Activated CD8-positive, alpha-beta memory T cell treated with anti-CD3 and anti-CD28 coated beads for 48 hours (primary cell): ENCODE measurements at places on chromosomes 5 and 9.

DNA sequence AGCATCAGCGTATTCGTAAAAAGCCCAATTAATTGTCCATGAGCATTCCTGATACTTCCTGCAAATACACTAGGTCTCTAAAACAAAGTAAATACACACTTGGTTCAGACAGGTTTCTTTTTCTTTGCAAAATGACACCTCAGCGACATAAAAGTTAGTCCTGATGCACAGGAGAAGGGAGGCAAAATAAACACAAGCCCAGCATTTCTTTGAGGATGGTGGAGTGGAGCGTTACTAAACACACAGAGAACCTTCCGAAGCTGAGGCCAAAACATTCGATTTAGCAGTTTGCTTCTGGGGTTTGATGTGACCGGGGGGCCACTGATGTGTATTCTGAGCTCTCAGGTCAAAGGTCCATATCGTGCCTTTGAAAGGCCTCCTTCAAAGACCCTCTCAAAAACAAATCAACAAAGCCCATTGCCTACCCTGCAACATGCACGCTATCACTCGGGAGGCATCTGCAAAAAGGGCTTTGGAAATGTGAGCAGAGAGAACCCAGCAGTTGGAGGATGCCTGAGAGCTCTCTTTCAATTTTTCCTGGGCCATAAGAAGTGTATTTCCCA is 268.4 kb upstream of the PANK3 start:
- DNase-seq, result no peak

DNA sequence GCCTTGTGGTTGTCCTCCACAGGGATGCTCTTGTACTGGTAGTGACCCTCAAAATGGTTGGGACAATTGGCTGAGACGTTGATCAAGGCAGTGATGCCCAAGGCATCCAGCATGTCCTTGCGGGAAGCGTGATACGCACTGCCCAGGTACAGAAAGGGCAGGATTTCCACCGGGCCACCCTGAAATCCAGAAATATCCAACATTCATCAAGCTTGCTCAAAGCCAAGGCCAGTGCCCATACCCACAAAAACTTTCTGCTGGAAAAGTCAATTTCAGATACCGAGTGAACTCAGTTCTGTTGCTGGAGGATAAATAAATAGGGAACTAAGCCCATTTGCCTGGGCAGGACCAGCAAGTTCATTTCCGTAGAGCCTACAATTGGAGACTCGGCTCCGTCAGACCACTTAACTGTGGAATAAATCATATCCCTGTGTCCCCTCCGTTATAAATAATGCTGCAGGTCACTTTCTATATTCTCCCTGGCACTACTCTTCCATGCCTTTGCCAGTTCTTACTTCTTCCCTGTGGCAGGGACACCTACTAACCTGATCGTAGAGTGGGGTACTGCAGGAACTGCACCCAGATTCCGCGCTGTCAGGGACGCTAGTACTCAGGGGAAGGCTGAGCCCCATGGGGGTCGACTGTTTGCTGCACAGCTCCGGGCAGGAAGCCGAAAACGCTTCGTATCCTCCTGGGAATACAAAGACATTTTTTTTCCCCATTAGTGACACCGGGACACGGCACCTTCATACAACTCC is 1.2 kb downstream of the DUSP1 start:
- no peak for DNase-seq

- DNase-seq, result no peak
Observed at GRCh38 chr5:136135536-136135935, 2.9 kb downstream of the SMAD5 start.

DNA sequence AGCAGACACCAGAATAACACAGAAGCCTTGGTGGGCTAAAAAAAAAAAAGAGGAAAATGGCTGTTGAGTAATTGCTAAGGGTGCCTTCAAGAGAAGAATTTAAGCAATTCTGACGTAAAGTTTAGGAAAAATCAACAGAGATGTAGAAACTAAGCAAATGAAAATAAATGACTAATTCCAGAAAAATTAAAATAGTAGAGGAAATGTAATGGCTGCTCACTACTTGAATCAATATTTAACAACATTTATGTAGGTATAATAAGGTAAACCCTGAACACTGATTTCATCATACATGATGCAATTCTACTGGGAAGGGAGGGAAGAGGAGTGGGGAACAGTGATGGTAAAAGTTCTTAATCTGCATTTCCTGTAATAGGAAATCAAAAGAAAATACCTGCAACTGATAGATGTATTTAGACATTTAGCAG is 41.4 kb downstream of the PUM3 start:
- no peak for DNase-seq

DNA sequence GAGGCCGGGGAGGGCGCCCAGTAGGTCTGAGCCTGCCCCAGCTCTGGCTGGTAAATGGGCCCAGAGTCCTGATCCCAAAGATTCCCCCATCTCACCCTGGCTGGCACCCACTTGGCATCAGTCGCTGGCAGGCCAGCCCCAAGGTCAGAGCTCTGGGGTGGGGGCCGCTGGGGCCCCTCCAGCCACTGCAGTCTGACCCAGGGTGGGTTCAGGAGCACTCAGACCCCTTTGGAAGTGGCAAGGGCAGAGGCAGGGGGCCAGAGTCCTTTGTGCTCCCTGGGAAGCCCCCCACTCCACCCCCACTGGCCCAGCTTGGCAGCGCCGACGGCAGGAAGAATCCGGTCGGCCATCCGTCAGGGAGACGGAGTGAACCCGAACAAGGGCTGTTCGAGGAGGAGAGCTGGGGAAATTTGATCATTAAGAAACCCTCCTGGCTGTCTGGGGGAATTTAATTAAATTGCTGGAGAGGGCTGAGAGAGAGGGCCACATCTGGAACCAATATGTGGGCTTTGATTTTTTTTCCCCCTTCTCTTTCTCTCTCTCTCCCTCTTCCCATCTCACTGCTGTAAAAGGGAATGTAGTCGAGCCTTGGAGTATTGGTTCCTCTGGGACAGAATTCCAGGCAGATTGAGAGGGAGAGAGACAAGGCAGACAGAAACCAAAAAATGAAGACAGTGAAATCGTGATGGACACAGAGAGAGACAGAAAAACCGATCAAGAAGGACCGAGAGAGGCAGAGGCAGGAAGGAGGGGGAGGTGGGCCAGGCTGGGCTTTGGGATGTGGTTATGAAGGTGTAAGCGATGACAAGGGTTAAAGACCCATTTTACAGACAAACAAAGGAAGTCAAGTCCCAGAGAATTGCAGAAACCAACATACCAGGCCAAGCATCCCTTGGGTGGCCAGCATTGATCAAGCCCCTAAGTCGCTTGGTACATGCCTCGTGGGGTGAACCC is 8.1 kb upstream of the ASB6 start:
- DNase-seq, result no peak

DNA sequence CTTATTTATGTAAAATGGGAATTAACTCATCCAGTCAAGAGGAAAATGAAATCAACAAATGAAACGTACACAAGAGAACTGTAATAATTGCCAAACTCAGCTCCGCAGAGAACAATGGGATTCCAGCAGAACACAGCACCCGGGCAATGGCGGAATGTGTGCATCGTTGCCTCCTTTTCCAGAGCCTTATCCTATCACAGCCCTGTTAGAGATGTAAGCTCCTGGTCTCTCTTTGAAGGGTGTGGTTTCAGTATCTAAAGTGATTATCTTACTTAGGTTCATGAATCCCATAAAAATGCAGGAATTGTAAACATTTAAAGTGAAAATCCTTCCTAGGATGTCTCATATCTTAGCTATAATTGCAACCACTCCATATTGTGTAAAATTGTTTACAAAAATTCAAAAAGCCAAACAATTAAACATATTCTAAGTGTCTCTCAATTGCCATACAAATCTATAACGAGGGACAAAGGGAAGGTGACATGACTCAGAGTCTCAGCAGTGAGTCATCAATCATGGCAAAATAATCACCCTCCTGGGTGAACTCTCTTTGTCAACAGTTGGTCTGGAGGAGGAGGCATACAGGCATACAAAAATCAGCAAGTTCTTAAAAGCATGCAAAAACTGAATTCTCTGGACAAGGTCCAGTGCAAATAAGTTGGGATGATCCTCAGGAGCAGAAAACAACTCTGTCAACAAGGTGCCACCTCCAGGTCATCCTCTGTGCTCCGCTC is 22.6 kb downstream of the SEMA5A start:
- DNase-seq, result no peak

GRCh38 chr5:152556784-152557183 is 151.7 kb upstream of the NMUR2 start:
- no peak for DNase-seq

DNA sequence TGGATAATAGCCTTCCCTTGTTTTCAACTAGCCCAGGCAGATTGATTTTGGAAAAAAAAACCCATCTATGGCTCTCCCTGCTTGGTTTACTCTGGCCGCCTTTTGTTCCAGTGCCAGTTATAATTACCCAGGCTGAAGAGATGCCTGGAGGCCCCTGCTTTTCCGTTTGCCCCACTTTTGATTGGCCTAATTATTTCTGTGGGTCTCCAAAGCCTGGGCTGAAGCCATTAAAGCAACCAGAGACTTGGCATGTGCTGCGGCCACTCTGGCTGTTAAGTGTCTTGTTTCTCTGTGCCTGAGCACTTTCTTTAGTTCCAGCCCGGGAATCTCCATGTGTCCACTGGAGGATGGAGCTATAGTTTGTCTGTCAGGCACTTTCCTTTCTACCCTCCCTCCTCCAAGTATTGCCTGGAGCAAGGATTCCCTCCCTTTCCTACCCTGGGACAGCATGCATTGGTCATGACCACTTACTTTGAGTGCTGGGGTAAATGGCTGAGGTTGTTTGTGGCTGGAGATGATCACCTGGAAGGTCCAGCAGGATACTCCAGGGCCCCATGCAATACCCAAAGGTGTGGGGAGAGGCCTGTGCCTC is 105.1 kb upstream of the CTSL start:
- no peak for DNase-seq

DNA sequence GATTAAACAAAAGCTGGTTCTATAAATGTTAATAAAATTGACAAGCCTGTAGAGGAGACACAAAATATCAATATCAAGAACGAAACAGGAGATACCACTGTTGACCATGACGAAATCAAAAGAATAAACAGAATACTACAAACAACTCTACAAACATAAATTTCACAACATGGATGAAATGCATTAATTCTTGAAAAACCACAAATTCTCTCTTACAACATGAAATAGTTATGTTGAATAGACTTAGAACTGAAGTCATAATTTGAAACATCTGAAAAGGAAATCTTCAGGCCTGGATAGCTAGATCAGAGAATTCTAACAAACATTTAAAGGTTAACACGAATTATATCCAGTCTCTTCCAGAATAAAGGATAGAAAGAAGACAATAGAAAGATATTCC is 6.9 kb upstream of the SPATA31C1 start:
- no peak for DNase-seq

DNA sequence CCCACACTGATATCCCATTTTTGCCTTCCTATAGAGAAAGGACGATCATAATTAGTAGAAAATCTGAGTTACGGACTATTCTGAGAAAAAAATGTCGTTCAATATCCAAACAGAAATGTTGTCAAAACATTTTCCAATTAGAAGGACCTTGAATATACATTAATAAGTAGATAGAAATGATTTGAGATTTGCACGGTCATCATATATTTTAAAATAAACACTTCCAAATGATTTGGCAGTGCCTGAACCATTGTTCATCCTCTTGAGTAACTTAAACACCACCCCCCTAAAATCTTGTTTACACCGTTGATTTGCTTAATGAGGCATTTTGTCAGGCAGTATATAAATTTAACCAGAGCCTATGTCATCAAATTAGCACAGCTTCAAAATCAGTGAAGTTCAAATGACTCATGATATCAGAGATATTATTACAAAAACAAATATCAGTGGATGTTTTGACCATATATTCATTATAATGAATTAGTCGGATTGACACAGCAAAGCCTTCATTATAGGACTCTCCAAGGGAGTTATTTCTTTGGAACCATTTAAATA is 105.0 kb downstream of the ACTL7B start:
- DNase-seq, result no peak

DNA sequence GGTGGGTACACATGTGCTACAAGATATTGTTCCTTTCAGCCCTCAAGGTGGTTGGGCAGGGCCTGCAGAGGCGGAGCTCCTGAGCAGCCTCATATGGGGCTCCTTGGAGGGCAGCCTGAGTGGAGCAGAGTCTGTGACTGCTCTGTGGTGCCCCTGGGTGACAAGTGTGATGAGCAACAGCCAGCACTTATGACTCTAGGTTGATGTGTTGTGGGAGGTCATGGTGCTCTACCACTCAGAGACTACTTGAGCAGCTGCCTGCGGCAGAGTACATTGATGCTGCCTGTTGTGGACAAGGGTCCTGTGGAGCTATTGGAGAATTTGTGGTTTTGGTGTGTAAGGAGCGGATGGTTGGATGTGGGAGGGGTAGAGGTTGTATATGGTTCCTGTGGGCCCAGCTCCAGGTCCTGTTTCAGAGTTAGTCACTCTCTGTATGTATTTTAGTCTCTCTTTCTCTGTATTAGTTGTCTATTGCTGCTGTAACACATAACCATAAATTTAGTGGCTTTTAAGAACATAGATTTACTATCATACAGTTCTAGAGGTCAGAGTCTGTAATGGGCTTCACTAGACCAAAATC is 141.3 kb downstream of the SREK1 start:
- DNase-seq, result no peak

GRCh38 chr9:101117161-101117560 is 88.6 kb downstream of the PLPPR1 start:
- no peak for DNase-seq

- DNase-seq, result no peak
Observed at GRCh38 chr9:126985870-126986498, 71.4 kb downstream of the RALGPS1 start.

DNA sequence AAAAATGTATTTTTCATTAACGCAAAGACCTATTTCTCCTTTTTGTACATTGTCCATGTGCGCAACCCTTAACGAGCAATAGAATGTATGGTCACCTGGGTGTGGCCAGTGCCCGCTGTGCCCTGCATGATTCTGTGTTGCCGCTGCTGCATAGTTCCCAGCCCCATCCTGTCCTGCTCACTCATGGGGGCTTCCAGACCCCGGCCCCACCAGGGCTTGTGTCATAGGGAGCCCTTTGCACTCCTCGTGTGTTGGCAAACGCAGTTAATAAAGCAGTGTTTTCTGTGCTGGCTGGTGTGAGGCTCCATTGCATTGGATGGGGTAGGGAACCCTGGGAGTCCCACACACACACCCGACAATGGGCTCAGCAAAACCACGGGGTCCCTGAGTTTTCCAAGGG is 49.7 kb downstream of the SAR1B start:
- DNase-seq, result no peak
